ENCODE measurements at places on chromosomes 13 and 19.

GRCh38 chr13:19618977-19619376, 14.5 kb upstream of the MPHOSPH8 start:
- DNase-seq, result no peak

DNA sequence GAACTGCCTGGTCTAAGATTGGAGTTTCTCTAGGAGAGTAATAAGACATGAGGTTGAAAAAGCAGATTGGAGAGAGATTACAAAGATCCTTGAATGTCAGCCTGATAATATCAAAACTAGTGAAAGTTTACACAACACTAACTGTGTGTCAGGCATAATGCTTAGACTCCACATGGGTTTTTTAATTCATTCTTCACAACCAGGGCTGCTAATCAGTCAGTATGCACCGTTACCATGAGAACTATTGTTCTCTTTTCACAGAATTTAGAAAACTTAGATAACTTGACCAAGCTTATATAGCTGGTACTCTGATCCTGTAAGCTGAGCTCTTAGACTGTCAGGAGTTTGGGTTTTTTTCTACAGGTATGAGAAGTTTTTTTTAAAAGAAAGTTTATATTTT, 46.6 kb upstream of the TSC22D1 start:
- DNase-seq, result no peak

DNA sequence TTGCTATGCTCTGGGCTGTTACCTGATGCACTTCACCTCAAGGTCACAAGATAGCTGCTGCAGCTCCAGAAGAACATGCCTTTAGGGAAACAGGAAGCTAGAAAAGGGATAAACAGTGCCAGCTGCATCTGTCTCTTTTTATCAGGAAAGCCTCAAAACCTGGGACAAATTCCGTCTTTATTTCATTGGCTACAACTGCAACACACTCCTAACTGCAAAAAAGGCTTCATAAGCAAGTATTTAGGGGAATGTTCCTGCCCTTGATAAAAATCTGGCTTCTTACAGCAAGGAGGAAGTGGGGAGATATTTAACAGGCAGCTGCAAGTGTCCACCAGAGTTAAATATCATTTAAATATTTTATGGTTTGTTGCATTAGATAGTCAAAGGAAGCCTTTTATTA, 34.2 kb upstream of the SERTM1 start:
- no peak for DNase-seq

GRCh38 chr13:93680329-93680728, 453.7 kb downstream of the GPC6 start:
- no peak for DNase-seq

All from AG09319 (cell line).